ENCODE measurements at places on chromosomes 11 and 22.

DNA sequence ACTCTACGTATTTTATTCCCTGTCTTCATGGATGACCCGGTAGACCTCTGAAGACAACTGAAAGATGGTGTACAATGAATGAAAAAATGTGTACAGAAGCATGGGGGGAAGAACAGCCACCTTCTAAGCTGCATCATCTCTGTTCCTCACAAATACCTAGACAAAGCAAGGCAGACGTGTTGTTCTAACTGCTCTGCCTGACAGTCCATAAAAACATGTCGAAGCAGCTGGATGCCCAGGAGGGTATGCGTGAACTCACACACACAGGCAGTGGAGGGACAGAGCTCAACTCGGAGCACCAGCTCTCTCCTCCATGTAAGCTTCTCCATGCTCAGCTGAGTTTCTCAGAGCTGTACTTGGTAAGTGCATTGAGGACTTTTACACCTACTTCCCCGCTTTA, 327.4 kb downstream of the CTTN start:
- DNase-seq, result no peak

- no peak for DNase-seq
Measured at GRCh38 chr11:118081241-118081958, 4.5 kb downstream of the TMPRSS4 start.

GRCh38 chr11:6111673-6112072, 4.2 kb downstream of the OR56B4 start:
- DNase-seq, result no peak

GRCh38 chr11:48141475-48142122, 75.0 kb upstream of the OR4B1 start:
- DNase-seq, result no peak

DNA sequence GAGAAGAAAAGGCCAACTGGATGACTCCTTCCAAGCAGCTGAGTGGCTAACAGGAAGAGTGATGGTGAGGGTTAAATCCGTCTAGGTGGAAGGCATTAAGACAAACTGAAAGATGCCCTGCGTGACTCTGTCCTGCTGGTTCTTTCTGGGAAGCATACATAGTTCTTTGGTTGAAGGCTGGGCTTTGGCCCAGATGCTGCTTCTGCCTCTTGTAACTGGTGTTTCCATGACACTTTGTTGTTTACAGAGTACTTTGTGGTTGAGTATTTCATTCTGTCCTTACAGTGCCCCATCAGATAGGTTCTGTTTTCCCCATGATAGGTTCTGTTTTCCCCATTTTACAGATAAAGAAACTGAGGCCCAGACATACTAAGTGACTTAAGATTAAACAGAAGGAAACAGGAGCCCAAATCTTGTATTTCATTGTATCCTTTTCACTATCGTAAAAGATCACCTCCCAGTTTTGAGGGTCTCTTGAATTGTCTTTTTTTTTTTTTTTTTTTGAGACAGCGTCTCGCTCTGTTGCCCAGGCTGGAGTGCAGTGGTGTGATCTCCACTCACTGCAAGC, 124.3 kb upstream of the RASSF10 start:
- no peak for DNase-seq

GRCh38 chr11:33530815-33531214, 169.8 kb downstream of the C11orf91 start:
- no peak for DNase-seq

GRCh38 chr11:75454987-75455386, 22.0 kb upstream of the KLHL35 start:
- DNase-seq, result no peak

- no peak for DNase-seq
Measured at GRCh38 chr11:95279921-95280868, 49.2 kb upstream of the SESN3 start.

DNA sequence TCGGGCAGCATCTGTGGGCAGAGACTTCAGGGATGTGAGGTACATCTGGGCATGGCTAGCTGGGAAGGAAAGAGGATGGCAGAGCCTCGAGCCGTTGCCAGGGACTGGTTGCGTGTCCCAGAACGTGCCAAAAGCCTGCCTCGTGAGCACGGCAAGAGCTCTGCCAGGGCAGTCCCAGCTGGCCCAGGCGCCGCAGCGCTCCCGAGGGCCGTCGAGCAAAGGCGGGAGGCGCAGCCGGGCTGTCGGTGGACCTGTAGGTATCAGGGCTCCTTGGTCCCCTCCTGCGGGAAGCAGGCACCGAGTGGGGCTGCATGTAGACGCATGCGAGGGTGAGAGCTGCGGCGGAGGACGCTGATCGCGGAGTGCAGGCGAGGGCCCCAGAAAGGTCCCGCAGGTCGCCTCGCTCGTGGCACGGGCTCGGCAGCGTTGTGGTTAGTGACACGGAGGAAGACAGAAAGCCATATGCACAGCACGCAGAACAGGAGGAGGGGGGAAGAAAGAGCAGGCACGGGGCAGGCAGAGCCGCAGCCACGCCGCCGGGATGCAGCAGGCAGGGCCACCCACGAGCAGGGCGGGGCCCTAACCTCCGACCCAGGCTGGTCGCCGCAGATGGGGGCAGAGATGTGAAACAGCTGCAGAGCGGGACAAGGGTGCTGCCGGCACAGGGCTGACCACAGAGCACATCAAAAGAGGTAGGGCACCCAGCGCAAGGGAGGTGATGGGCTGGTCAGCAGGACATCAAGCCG, 18.0 kb downstream of the LSP1 start:
- DNase-seq, result no peak

Measured in CMK (cell line).